ENCODE measurements at places on chromosomes 12 and 14.

- peak; percentile 16 for DNase-seq
Measured at GRCh38 chr12:3542911-3543310, 51.9 kb downstream of the PRMT8 start.

- DNase-seq = no peak
Measured at GRCh38 chr12:27869567-27869966, 89.5 kb upstream of the MANSC4 start.

GRCh38 chr14:42145766-42146165 is 539.1 kb downstream of the LRFN5 start:
- no peak for DNase-seq

DNA sequence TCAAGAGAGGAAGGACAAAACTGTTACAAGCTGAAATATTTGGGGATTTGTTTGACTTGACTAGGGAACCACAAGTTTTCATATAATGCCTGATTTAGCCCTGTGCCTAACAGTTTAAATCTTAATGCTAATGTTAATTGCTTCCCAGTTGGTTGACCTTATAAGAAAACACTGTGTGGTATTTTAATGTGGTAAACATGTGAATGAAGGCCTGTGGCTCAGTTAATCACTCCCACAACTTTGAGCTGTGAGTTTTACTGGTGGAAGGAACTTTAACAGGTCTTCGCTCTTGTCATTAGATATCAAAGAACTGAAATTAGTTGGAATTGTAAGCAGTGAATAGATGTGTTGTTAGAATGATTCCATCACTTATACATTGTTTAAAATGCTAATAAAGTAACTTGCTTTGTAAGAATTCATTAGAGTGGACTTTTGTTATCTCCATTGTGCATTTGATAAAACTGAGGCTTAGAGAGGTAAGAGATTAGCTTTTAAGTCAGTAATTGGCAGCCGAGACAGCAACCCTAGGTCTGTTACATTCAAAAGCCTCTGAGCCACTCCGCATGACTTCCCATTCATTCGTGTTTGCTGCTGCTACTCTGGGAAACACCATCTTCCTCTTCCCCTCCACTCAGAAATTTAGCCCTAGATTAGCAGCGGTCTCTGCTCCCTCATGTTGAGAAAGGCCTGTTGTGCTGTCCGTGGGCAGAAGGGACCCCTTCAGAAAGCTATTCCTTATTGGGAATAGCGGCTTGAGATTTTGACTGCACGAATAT is 1.0 kb upstream of the TBK1 start:
- peak; percentile 47 for DNase-seq

- no peak for DNase-seq
Measured at GRCh38 chr12:4910502-4911315, 1.0 kb downstream of the KCNA1 start.

GRCh38 chr12:95126736-95127135 is 53.3 kb upstream of the NR2C1 start:
- no peak for DNase-seq

DNA sequence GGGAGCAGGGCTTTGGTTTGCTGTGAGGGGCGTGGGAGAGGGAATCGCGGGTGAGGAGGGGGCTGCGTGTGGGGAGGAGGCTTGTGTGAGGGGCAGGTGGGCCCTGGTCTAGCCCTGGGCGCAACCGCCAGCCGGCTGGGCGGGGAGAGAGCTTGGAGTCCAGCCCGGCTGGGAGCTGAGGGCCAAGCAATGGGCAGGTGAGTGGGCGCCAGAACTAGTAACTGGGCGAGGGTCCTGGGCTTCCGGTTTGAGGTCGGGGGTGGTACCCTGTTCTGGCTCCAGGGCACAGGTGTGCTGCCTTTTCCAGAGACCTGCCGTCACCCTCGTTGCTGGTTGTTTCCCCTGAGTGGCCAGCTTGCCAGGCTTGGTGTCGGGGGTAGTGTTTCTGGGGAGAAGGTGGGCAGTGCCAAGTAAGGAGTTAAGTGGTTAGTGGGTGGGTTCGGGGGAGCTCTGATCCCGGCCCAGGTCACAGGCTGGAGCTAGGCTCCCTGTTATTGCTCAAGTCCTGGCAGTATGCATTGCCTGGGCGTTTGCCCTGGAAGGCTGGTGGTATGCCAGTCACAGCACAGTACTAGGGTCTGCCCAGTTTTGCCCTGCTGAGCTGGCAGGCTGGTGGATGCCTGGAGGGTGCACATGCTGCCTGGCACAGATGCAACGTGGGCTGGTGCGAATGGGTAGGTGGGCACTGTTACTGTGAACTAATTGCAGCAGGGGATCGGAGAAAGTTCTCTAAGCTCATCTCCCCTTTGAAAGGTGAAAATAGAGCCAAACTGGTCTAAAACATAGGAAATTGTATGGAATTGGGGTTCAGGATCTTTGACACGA is 683 bp downstream of the CIPC start:
- DNase-seq = peak; percentile 17

DNA sequence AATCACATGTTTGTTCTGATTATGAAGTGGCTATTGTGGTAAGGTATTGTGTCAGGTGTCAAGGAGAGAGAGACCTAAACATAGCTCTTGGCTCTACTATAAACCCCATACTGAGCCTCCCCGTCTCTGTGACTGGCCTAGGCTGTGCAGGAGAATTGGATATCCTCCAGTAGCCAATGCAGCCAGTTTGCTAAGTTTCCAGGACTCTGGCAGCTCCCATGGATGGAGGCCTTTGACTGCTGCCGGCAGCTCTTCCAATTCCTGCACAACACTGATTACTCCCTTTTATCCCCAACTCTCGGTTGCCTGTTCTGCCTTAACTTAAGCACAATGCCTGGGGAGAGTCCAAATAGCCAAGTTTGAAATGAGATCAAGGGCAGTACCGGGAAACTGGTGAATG is 59.3 kb downstream of the ABCC9 start:
- DNase-seq = no peak

DNA sequence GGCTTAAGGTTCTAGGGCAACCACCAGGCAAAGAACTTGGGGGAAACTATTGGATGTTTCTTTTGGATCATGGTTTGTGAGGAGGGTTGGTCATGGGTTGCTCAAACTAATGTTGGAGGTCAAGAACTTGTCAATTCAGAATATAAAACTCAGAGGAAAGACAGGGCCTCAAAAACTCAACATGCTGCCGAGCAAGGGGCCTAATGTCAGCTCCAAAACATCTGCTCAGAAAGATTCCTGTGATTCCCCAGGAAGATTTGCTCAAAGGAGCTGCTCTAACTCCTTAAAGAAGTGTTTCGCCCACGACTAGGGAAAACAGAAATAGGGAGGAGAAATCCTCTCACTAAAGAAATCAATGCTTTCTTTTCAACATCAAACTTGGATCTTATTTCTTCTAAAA is 3.7 kb upstream of the IGF1 start:
- DNase-seq = no peak

- no peak for DNase-seq
Measured at GRCh38 chr12:174596-174995, 39.4 kb downstream of the SLC6A12 start.

GRCh38 chr14:92675976-92676375 is 72.5 kb downstream of the LGMN start:
- DNase-seq = no peak

GRCh38 chr12:52020539-52021336 is 14.0 kb downstream of the TAMALIN start:
- DNase-seq = peak; percentile 54

DNA sequence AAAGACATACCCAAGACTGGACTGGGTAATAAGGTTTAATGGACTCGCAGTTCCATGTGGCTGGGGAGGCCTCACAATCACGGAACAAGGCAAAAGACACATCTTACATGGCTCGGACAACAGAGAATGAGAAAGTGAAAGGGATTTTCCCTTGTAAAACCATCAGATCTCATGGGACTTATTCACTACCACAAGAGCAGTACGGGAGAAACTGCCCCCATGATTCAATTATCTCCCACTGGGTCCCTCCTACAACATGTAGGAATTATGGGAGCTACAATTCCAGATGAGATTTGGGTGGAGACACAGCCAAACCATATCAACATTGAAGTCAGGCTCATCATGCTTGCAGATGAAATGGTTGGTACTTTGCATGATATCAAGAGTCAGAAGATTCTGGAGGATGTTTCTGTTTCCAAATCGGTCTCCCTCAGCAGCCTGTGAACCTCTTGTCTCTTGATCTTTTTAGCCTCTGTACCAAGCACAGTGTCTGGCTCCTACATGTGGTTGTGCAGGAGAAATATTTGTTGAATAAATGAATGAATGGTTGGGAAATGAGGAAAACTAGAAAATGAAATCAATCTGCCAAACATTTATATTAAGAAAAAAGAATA is 98.6 kb downstream of the VRK1 start:
- DNase-seq = no peak

GRCh38 chr14:50038398-50039119 is 77.8 kb downstream of the VCPKMT start:
- no peak for DNase-seq

- DNase-seq = peak; percentile 19
Measured at GRCh38 chr12:51415931-51416330, 8.7 kb upstream of the SLC4A8 start.

GRCh38 chr12:114400361-114400811 is 5.6 kb downstream of the TBX5 start:
- DNase-seq = no peak

DNA sequence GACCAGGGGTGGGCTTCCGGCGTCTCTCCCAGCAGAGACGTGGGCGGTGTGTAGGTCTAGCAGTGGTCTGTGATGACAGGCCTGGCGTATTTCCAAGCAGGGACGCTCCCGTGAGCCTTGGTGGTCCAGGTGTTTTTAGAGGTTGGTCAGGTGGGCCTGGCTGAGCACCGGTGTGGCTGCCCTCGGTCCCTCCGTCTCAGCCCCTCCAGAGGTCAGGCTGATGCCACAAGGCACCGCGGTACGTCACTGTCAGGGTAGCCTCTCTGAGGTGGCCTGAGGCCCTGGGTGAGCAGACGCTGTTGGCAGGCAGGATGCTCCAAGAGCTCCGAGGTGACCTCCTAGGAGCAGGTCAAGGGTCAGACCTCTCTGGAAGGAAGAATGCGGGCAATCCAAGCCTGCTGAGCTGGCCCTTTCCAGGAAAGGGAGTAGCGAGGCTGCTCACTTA is 13.6 kb downstream of the MTA1 start:
- DNase-seq = no peak

GRCh38 chr12:51307655-51308593 is 16.1 kb downstream of the BIN2 start:
- peak; percentile 21 for DNase-seq

DNA sequence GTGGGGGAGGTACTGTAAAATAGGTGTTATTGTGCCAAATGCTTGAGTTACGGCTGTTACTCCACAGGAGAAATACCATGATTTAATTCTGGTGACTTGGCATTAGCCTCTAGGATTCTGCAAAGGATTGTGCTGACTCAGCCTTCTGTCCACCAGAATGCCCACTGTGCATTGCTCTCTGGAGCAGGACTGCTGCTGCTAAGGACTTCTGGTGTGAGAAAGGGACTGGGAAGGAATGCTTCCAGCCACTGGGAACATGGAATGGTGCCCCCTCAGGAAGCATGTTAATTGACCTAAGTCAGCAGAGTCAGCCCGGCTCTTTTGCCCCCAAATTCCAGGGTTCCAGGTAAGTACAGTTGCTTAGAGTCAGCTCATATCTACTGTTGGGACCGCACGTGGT is 32.9 kb downstream of the ZFHX2 start:
- DNase-seq = no peak

GRCh38 chr12:27048822-27049752 is 26.7 kb downstream of the MED21 start:
- DNase-seq = peak; percentile 46

GRCh38 chr12:1559676-1560091 is 34.7 kb downstream of the FBXL14 start:
- DNase-seq = no peak

DNA sequence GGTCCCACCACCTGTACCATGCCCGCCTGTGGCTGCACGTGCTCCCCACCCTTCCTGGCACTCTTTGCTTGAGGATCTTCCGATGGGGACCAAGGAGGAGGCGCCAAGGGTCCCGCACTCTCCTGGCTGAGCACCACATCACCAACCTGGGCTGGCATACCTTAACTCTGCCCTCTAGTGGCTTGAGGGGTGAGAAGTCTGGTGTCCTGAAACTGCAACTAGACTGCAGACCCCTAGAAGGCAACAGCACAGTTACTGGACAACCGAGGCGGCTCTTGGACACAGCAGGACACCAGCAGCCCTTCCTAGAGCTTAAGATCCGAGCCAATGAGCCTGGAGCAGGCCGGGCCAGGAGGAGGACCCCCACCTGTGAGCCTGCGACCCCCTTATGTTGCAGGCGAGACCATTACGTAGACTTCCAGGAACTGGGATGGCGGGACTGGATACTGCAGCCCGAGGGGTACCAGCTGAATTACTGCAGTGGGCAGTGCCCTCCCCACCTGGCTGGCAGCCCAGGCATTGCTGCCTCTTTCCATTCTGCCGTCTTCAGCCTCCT is 1.1 kb downstream of the INHBE start:
- peak; percentile 84 for DNase-seq

DNA sequence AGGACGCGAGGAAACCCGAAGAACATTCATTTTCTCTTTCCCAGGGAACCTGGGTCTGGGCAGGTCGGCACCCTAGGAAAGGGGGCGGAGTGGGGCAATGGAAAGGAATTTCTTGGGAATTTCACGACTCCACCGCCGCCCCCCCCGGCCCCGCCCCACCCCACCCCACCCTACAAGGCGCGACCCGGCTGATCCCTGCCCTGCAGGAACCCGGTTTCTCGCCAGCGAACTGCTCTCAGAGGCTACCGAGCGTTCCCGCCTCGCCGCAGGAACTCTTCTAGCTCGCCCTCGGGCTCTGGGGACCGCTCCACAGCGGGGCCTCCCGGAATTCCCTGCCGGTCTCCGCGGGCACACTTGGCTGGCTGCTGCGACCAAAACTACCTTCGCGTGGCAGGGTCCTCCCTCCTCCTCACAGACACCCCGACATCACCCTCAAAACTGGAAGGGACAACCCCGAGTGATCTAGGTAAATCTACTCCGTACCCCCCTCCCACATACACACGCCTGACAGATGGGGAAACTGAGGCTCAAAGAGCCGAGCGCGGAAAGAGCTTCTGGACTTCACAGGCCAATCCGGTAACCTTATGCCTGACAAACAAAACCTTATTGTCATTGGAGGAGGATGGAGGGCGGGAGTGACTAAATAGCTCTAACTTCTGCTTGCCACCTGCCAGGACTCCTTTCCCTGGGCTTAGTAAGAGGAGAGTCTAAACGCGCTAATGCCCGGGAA is 785 bp upstream of the ACTN1 start:
- peak; percentile 87 for DNase-seq

DNA sequence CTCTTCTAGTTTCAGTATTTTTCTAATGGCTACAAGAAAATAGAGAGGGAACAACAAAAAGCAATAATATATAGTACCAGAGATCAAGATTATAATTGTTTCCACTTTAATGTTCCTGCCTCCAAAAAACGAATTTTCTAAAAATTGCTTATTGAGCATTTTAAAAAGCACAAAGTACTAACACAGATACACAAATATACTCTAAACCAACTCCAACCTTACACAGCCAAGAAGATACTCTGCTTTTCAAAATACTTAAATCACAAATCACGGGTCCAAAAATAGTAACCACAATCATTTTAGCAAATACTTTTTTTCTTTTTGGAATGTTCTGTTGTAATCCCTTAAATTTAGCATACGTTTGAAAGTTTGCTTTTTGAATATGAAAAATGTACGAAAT is 2.0 kb downstream of the YAF2 start:
- DNase-seq = no peak

Measured in SW480 (cell line).